ENCODE measurements at places on chromosomes 1 and 21.

GRCh38 chr1:203751051-203751450, 13.9 kb upstream of the LAX1 start:
- no peak for DNase-seq

GRCh38 chr1:20484519-20485462, 1.2 kb downstream of the CAMK2N1 start:
- DNase-seq: no peak

- DNase-seq: no peak
Measured at GRCh38 chr21:16028142-16028541, 298.4 kb downstream of the USP25 start.

GRCh38 chr1:161159087-161159912, at the start of gene USP21:
Gene USP21 (plus strand): TSS chr1:161159500. CDS start chr1:161160641, 1,141 bp downstream.
- DNase-seq: peak; percentile 96

DNA sequence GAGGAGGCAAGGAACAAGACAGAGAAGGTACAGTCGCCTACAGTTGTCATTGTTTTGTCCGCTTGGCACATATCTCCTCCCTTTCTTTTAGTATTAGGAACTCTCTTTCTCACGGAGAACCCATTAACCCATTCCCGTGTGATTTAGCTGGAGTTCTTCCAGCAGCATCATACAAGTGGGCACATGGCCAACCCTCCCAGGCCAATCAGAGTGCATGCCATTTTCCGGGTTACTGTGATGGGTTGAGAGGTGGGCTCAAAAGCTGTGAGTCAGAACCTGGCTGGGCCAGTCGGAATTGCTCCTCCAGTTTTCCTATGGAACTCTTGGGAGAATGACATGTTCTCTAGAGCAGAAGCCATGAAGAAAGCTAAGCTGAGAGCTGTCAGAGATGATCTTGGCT, 83.1 kb upstream of the SOD1 start:
- no peak for DNase-seq

DNA sequence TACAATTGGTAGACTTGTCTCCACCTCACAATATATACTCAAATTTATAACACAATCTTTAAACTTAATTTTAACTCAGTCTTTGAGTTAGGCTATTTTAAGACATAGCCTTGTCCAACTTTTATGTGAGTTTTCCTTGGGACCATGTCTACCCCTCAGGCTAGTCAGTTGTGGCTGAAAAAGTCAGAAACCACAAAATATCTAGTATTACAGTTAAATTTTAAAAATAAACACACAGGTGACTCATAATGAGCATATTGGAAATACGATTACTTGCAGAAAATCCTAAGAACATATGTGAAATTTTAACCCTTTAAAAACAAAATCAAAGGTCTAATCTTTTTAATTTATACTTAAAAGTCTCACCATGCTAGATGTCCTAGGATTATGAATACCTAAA, 4.8 kb upstream of the ASB17 start:
- no peak for DNase-seq

- peak; percentile 27 for DNase-seq
Measured at GRCh38 chr1:185474440-185475149, 157.6 kb upstream of the IVNS1ABP start.

DNA sequence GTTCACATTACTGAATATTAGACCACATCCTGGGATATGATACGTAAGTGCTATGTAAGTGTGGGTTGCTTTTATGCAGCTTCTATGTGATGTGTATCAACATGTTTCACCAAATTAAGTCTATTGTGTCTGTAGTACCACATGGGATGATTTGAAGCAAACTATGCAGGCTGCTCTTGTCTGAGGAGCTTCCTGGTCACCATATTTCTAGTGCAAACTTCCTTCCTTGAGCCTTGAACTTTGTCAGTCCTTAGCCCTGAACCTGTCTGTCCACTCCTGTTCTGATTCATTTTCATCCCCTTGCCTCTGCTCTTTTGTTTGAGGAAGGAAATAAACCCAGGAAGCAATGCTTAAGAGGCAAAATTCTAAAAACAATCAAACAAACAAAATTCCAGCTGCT, 117.5 kb upstream of the VANGL1 start:
- DNase-seq: no peak

GRCh38 chr1:24018611-24019580, 38.8 kb upstream of the SRSF10 start:
- DNase-seq: peak; percentile 96

- DNase-seq: no peak
Measured at GRCh38 chr1:117110774-117111173, 10.8 kb downstream of the TRIM45 start.

DNA sequence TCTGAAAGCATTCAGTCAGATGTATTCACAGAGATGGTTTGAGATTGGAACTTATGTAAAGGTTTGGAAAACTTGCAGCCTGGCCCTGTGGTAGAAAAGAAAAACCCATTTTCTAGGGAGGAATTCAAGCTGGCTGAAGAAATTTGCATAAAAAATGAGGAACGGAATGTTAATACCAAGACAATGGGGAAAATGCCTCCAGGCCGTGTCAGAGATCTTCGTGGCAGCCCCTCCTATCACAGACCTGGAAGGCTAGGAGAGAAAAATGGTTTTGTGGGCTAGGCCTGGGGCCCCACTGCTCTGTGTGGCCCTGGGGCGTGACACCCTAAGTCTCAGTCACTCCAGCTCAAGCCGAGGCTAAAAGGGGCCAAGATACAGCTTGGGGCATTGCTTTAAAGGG, 26.7 kb downstream of the NME7 start:
- no peak for DNase-seq

- DNase-seq: no peak
Measured at GRCh38 chr1:31675161-31675560, 28.7 kb downstream of the COL16A1 start.

- DNase-seq: peak; percentile 28
Measured at GRCh38 chr1:202143768-202144401, 652 bp downstream of the ARL8A start.

DNA sequence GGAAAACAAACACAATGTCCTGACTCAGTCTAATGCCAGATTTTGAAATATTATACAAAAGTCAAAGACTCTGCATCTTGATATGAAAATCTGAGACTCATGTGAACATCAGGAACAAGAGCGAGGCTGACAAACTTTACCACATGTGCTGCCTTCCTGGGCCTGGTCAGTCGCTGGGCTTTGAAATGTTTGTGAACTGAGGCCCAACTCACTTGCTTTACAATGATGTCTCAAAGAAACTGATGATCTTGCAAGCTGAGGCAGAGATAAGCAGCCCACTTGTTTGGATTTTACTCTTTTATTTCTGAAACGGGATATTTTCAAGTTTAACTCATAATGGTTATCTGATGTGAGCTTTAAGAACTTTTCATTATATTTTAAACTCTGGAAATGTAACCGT, 2.1 kb downstream of the BCAR3 start:
- DNase-seq: no peak
